SHP77 (cell line): ENCODE measurements at places on chromosomes 7 and 10.
A peak's percentile ranks its signal among the peaks of the same experiment; 100 is the strongest.

GRCh38 chr10:8312079-8312478 lies 257.6 kb downstream of the GATA3 start:
- DNase-seq = no peak

DNA sequence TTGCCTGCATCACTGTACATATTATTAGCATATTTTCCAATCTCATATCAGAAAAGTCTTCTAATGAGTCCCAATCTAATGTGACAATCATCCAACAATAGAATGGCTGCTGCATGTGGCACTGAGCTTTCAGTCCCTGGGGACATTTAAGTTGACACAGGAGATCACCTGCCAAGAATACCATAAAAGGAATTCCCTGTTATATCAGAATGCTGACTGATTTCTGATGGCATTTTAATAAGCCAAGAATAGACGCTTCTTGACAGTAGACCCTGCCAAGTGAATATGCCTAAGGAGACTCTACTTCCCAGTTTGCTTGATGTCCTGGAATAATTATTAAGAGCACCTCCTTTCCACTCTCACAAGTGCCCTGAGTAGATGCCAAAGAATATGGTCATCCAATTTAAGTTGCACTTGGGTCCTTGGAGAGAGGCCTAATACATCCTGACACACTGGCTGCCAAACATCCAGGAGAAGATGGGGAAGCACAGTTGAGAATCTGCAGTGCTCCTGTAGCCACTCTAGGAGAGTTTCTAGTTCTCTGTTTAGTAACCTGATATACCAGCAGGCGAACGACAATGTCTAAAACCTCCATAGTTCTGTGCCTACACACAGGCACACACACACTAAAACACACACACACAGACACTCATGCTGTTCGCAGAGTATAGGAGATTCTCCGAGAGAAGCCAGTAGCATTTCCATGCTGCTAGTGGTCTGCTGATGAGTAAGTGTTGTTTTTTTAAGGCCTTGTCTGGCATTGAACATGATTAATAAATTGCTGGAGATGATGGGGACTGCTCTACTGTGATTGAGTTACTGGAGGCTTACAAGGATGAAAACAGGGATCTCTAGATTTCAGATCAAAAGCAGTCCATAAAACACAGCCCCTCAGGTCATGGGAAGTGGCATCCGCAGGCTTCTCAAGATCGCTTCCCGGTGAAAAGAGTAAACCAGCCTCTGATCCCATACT lies 369.6 kb downstream of the KCNMA1 start:
- no peak for DNase-seq

- DNase-seq = no peak
These were observed 258.1 kb downstream of the RPS24 start for GRCh38 chr10:78291722-78292121.

- DNase-seq = no peak
These were observed 45.4 kb downstream of the CACNB2 start for GRCh38 chr10:18185621-18186020.

- DNase-seq = peak; percentile 85
These were observed 147.1 kb downstream of the BUB3 start for GRCh38 chr10:123301077-123301857.

DNA sequence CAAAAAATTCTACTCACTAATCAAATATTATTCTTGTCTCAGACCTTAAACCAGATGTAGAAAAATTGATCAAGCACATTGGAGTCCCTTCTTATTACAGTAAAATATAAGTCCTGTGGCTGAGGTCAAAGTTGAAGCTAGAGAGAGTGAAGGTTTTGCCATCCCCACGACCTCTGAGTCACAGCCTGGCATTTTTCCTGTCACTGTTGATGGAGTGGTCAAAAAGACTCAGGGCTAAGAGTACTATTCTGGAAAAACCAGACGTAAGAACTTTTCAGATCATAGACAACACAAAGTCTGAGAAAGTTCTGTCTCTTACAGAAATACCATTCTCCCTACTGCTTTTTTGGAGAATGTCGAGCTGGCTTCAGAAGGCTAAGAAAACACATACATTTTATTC lies 323.7 kb upstream of the ANKRD30A start:
- DNase-seq = no peak

DNA sequence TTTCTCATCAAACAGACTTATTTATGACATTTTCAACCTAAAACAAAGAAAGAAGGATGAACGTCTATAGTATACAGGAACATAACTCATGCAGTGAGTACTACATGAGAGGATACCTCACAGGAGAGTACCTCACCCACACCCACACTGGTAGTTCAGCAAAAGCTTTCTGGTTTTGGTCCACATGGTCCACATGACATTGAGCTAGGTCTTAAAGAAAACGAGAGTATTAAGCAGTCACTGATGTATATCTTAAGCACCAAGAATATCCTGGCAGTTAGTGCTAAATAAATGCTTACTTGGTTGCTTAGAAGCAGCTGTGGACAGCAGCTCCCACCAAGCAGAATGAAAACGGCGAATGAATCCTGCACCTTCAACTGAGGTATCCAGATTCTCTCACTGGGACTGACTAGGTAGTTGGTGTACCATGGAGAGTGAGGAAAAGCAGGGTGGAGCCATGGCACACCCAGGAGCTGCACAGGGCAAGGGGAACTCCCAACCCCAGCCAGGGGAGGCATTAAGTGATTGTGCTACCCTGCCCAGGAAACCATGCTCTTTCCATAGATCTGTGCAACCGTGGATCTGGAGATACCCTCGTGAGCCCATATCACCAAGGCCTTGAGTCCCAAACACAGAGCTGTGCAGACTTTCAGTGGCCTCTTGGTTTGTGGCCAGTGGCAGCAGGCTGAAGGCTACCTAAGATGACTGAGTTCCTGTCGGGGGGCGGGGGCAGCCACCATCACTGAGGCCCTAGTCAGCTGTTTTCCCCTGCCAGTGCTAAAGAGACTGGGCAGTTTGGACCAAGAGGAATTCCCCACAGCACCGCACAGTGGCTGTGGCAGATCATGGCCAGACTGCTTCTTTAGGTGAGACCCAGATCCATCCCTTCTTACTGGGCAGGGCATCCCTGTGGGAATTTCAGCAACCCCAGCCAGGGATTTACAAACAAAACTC lies 143.4 kb downstream of the SGMS1 start:
- DNase-seq = no peak

- DNase-seq = no peak
These were observed 95.8 kb upstream of the SH2B2 start for GRCh38 chr7:102190776-102191350.

DNA sequence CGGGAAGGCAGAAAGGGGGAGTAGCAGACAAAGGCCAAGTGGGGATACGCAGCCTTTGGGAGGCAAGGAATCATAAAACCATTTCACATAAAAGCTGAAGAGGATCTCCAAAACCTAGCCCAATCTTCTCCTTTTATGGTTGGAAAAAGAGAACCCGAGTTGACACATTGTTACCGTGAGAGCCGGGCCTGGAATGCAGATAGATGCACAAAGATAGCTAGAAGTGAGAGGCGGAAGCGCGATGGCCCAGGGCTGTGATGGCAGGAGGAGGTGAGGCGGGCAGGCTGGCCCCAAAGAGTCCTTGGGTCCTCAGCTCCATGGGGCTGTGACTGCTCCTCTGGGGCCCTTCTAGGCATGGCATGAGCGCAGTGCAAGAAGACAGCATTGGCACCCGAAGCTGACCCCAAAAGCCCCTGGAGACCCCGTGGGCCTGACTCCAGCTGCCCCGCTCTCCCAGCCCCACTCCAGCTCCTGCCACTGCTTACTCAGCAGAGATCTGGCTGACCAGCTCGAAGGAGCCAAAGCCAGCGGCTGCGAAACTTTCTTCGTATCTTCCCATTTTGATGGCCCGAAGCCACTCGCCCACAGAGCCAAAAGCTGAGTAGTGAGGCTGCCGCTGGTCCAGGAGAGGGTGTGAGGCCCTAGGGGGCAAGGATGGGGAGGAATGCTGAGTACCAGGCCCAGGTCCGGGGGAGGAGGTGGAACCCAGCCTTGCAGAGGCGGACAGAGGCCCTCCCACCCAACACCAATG lies 22.5 kb downstream of the EPHB4 start:
- no peak for DNase-seq

GRCh38 chr10:12701696-12702095 lies 299.8 kb downstream of the CCDC3 start:
- DNase-seq = no peak

DNA sequence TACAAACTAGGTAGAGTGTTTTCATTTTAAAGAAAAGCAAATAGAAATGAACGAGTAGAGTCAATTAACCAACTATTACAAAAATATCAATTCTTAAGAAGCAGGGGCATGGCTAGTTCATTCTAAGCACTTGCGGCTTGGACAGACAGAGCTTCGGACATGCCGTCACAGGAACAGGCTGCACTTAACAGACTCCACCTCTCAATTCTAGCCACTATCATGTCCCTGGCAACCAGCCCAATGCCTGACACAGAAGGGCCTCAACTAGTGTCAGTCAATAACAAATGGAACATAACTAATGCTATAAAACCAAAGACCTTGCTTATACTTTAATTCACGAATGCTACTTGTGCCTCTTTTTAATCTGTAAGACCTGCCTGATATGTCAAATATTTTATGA lies 74.4 kb downstream of the TPK1 start:
- DNase-seq = no peak

GRCh38 chr10:77781451-77782327 lies 144.1 kb upstream of the KCNMA1 start:
- DNase-seq = no peak

GRCh38 chr7:121187222-121187621 lies 141.6 kb upstream of the WNT16 start:
- no peak for DNase-seq

- DNase-seq = peak; percentile 52
These were observed 14.0 kb downstream of the LRGUK start for GRCh38 chr7:134140889-134141867.

- DNase-seq = no peak
These were observed 79.2 kb downstream of the EPDR1 start for GRCh38 chr7:37999673-38000072.

DNA sequence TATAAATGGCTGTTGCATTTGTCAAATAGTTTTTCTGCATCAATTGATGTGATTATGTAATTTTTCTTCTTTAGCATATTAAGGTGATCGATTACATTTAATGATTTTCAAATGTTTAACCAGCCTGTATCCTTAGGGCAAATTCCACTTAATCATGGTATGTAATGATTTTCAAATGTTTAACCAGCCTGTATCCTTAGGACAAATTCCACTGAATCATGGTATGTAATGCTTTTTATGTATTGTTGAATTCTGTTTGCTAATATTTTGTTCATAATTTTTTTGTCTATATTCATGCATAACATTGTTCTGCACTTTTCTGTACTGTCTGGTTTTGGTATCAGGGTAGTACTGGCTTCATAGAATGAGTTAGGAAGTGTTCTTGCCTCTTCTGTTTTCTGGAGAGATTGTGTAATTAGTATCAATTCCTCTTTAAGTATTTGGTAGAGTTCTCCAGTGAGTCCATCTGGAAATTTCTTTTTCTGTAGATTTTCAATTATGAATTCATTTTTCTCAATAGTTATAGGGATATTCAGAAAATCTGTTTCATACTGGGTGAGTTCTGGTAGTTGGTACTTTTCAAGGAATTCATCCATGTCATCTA lies 393.2 kb upstream of the FOXK1 start:
- DNase-seq = no peak

DNA sequence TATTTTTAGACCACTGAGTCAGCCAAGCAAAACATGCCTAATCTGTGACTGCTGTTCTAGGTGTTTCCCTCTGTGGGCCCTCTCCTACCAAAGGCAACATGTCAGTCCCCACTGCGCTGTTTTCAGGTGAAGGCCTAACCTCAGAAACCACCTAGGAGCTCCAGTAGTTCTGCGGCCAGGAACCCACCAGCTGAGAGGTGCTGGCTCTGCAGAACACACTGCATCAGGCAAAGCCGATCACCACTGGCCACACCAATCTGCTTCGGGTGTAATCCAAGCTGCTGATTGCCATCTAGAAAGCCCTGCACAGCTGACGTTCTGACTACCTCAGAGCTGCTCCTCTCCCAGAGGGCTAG lies 14.9 kb downstream of the CAMK2G start:
- no peak for DNase-seq

DNA sequence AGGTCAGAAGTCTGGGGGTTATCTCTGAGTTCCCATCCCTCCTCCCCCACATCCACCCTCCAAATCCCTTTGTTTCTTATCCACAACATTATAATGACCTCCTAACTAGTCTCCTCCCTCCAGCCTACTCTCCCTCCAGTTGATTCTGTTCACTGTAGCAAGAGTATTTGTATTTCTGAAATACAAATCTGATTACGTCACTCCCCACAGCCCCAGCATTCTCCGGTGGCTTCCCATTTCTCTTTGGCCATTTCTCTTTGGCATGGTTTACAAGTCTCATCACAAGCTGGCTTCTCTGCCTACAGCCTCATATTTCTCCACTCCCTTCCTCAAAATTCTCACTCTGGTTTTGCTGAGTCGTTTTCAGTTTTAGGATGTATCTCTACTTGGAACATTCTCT lies 24.6 kb upstream of the MRPS33 start:
- DNase-seq = no peak

- DNase-seq = no peak
These were observed 8.1 kb downstream of the TFPI2 start for GRCh38 chr7:93882468-93882867.

DNA sequence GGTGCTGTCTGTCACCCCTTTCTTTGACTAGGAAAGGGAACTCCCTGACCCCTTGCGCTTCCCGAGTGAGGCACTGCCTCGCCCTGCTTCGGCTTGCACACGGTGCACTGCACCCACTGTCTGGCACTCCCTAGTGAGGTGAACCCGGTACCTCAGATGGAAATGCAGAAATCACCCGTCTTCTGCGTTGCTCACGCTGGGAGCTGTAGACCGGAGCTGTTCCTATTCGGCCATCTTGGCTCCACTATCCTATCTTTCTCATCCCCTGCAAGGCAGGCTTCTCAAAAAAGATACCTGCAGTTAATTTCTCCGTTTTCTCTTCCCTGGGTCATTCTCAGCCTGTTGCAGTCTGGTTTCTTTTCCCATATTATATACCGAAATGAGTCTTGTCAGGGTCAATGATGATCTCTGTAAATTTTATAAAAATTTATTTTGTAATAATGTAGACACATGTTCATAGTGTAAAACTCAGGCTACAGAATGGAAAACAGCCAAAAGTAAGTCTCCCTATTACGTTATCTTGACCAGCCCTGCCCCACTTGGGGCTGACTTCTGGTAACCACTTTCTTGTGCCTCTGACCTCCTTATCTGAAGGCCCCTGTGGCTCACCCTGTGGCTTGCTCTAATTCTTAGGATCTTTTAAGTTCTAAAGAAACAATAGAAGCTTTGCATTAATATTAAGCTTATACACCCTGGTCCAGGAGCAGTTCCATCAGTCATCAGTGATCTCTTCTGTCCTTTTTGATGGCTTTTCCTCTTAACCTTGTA lies 20.7 kb downstream of the BLVRA start:
- no peak for DNase-seq

DNA sequence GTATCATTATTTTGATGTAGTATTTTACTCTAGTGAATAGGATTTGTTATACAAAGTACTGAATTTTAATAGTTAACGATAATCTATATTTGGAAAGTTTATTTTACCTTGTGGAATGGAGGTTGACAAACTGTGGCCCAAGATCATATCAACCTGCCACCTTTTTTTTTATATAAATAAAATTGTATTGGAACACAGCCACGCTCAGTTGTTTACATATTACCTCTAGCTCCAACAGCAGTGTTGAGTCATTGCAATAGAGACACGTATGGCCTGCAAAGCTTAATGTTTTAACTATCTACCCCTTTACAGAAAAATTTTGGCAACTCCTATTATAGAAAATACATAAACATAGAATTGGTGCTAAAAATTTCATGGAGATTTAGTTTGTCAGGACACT lies 239.3 kb downstream of the THSD7A start:
- no peak for DNase-seq
